ENCODE measurements at places on chromosomes 5 and 9.

GRCh38 chr5:36630201-36631145 lies 24.1 kb downstream of the SLC1A3 start:
- no peak overlapping the region for H3K27ac ChIP-seq
- H3K4me1 ChIP-seq: no peaks in the 10 kb centered on the region
- H3K4me3 ChIP-seq: no peak overlapping the region

GRCh38 chr9:35847792-35848572 lies 19.0 kb downstream of the TMEM8B start:
- peak; percentile 63 for DNase-seq
- H3K36me3 ChIP-seq: no peaks in the 10 kb centered on the region
- H3K27ac ChIP-seq: peak overlapping the region; percentile 70
- H3K4me1 ChIP-seq: peaks cover 53% of the 10 kb centered on the region
- no peaks in the 10 kb centered on the region for H3K27me3 ChIP-seq

DNA sequence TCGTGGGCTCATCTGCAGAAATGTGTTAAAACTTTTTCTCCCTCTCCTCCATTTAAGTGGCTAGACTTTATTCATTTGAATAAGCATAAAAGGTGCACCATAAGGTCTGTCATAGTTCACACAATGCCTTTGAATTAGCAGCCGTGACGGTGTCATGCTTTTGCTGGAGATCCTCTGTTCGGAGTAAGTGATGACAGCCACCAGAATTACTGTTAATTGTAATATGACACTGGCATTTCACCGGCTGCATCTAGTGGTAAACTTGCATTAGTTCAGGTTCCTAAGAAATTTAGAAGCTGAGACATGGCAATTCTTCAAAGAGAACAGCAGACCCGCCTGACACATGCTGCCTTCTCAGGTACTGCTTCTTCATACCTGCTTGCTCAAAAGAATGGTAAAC lies 241.7 kb downstream of the EBF1 start:
- peaks cover 8% of the 10 kb centered on the region for H3K36me3 ChIP-seq
- H3K27me3 ChIP-seq: no peaks in the 10 kb centered on the region
- H3K4me1 ChIP-seq: peaks cover 63% of the 10 kb centered on the region
- H3K27ac ChIP-seq: peak overlapping the region; percentile 47
- DNase-seq: no peak

DNA sequence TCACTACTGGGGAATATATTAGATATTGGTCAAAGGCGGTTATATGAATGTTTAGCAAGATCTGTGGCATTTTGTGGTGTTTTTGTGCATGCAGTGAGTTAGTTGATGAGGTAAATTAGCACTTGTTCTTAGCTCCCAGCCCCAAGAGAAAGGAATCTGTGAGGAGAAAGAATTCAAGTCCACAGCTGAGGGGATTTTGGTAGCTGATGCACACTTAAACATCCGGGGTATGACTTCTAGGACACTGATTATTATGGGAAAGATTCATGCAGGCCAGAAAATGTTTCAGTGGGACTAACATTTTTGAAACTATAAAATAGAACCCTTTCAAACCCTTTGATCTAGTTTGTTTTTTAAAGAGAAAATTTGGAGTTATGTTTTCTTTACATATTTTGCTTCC lies 118.2 kb upstream of the RPS23 start:
- H3K4me1 ChIP-seq: no peaks in the 10 kb centered on the region
- H3K4me3 ChIP-seq: no peak overlapping the region
- H3K36me3 ChIP-seq: no peaks in the 10 kb centered on the region
- DNase-seq: no peak
- no peaks in the 10 kb centered on the region for H3K27me3 ChIP-seq
- no peak overlapping the region for H3K27ac ChIP-seq

- no peaks in the 10 kb centered on the region for H3K36me3 ChIP-seq
- no peak overlapping the region for H3K4me3 ChIP-seq
- DNase-seq: no peak
- no peak overlapping the region for H3K27ac ChIP-seq
These were observed 97.0 kb upstream of the VLDLR start for GRCh38 chr9:2524601-2525000.

- DNase-seq: no peak
- H3K4me1 ChIP-seq: no peaks in the 10 kb centered on the region
- H3K27ac ChIP-seq: no peak overlapping the region
- H3K36me3 ChIP-seq: no peaks in the 10 kb centered on the region
These were observed 93.0 kb upstream of the DAB2 start for GRCh38 chr5:39517800-39518199.

DNA sequence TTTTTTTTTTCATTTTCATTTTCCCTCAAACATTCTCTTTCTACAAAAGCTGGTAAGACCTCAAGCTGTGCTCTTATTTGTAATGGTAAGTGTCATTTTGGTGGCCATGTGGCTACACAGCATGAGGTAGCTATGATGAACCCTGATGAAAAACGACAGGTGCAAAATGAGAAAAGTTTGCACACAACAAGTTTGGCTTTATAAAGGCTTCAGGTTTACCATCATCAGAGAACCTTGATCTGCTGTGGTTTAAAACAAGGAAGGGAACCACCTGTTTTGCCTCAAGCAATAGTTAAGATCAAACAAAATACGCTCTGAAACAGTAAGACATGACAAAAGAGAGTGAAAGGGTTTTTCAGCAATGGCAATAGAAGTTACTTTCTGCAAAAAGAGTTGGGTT lies 1124.6 kb upstream of the ACO1 start:
- no peaks in the 10 kb centered on the region for H3K36me3 ChIP-seq
- no peak for DNase-seq
- H3K27me3 ChIP-seq: no peaks in the 10 kb centered on the region
- no peak overlapping the region for H3K4me3 ChIP-seq

DNA sequence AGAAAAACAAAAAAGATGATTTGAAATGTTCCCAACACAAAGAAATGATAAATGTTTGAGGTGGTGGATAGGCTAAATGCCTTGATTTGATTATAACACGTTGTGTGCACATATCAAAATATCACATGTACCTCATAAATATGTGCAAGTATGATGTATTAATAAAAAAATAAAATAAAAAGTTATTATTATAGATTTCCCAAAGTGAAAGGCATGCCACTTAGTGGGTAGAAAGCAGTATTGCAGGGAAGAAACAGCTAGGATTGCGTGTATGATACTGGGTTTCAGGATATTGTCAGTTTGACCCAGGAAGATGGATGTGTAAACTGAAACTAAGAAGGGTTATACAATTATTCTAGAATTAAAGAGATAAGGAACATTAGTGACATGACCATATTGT lies 3.6 kb upstream of the TMEM38B start:
- H3K4me3 ChIP-seq: no peak overlapping the region
- no peak for DNase-seq
- H3K27ac ChIP-seq: no peak overlapping the region
- no peaks in the 10 kb centered on the region for H3K36me3 ChIP-seq
- H3K4me1 ChIP-seq: peaks cover 15% of the 10 kb centered on the region

DNA sequence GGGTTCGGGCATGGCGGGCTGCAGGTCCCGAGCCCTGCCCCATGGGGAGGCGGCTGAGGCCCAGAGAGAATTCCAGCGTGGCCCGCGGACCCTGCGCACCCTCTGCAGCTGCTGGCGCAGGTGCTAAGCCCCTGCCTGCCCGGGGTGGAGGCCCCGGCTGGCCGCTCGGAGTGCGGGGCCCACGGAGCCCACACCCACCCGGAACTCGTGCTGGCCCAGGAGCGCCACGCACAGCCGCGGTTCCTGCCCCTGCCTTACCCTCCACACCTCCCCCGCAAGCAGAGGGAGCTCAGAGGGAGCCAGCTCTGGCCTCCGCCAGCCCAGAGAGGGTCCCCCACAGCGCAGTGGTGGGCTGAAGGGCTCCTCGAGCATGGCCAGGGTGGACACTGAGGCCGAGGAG lies 75.3 kb downstream of the MRPS30 start:
- no peak overlapping the region for H3K27ac ChIP-seq
- no peaks in the 10 kb centered on the region for H3K4me1 ChIP-seq
- no peak for DNase-seq
- no peaks in the 10 kb centered on the region for H3K36me3 ChIP-seq
- H3K4me3 ChIP-seq: no peak overlapping the region
- H3K27me3 ChIP-seq: no peaks in the 10 kb centered on the region

DNA sequence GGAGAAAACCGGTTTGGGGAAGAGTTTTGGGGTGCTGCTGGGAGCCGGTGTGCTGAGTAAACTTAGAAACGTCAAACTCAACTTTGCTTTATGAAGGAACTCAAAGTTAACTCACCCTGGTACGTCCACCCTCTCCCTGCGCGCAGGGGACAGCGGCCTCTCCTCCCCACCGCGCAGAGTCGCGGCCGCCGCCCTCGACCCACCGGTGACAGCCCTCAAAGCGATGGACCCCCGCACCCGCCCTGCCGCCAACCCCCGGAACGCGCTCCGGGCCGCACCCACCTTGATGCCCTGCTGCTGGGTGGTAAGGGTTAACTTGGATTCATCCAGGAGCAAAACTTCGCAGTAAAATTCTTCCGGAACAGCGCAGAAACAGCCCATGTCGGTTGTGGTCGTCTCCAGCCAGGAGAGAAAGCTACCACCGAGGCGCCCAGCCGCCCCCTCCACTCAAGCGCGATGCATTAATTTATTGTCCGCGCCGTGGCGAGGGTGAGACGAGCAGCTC lies 366 bp downstream of the EPB41L4A start:
- H3K4me3 ChIP-seq: peak overlapping the region; percentile 73
- H3K4me1 ChIP-seq: peaks cover 16% of the 10 kb centered on the region
- no peaks in the 10 kb centered on the region for H3K36me3 ChIP-seq
- DNase-seq: peak; percentile 50
- no peaks in the 10 kb centered on the region for H3K27me3 ChIP-seq
- no peak overlapping the region for H3K27ac ChIP-seq

DNA sequence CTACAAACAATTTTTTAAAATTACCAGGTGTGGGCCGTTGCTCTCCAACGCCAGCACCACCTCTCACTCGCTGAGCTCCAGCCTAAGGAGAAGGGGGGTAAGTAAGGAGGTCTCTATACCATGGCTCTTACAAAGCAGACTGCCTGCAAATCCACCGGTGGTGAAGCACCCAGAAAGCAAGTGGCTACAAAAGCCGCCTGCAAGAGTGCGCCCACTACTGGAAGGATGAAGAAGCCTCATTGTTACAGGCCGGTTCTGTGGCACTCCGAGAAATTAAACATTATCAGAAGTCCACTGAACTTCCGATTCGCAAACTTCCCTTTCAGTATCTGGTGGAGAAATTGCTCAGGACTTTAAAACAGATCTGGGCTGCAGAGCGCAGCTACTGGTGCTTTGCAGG lies 46.0 kb downstream of the CDO1 start:
- no peak overlapping the region for H3K27ac ChIP-seq
- no peak for DNase-seq
- H3K36me3 ChIP-seq: no peaks in the 10 kb centered on the region
- H3K4me1 ChIP-seq: no peaks in the 10 kb centered on the region
- H3K27me3 ChIP-seq: peaks cover 7% of the 10 kb centered on the region

GRCh38 chr5:15806613-15807012 lies 306.6 kb downstream of the FBXL7 start:
- no peak overlapping the region for H3K4me3 ChIP-seq
- H3K4me1 ChIP-seq: no peaks in the 10 kb centered on the region
- H3K36me3 ChIP-seq: no peaks in the 10 kb centered on the region
- DNase-seq: no peak
- no peak overlapping the region for H3K27ac ChIP-seq
- H3K27me3 ChIP-seq: no peaks in the 10 kb centered on the region

DNA sequence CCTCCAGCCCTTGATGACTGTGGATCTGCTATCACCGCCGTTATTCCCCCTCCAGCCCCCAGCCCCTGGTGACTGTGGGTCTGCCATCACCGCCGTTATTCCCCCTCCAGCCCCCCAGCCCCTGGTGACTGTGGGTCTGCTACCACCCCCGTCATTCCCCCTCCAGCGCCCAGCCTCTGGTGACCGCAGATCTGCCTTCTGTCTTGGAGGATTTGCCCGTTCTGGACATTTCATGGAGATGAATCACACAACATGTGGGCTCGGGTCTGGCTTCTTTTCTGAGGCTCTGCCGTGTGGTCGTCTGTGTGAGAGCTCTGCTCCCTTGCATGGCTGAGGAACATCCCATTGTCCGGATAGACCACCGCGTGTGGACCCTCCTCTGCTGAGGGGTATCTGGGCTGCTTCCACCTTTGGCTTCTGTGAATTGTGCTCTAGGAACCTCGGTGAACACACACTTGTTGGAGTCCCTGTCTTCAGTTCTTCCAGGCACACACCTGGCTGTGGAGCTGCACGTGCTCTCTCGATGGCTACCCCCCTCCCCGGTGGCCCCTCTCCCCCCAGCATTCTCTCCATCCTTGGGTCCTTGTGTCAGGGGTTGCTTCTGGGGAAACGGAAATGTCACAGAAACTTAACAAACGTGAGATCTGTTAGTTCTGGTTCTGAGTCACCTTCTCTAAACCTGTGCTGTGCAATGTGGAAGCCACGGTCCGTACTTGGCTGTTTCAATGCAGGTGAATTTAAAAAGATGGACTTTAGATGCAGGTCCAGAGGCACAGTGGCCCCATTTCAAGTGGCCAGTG lies 105.3 kb upstream of the COL5A1 start:
- no peaks in the 10 kb centered on the region for H3K27me3 ChIP-seq
- H3K36me3 ChIP-seq: no peaks in the 10 kb centered on the region
- no peak for DNase-seq
- no peaks in the 10 kb centered on the region for H3K4me1 ChIP-seq
- no peak overlapping the region for H3K27ac ChIP-seq

GRCh38 chr5:175796536-175797499 lies 74.6 kb upstream of the CPLX2 start:
- no peaks in the 10 kb centered on the region for H3K36me3 ChIP-seq
- peaks cover 24% of the 10 kb centered on the region for H3K4me1 ChIP-seq
- H3K27ac ChIP-seq: no peak overlapping the region
- peaks cover 76% of the 10 kb centered on the region for H3K27me3 ChIP-seq

- H3K27ac ChIP-seq: no peak overlapping the region
- H3K4me3 ChIP-seq: peak overlapping the region; percentile 69
- H3K4me1 ChIP-seq: peaks cover 33% of the 10 kb centered on the region
- no peaks in the 10 kb centered on the region for H3K27me3 ChIP-seq
These were observed 1.2 kb downstream of the JMY start for GRCh38 chr5:79236970-79237739.

GRCh38 chr5:132475987-132476875 lies 14.3 kb downstream of the IRF1 start:
- H3K4me1 ChIP-seq: peaks cover 79% of the 10 kb centered on the region
- no peak overlapping the region for H3K4me3 ChIP-seq
- H3K36me3 ChIP-seq: peaks cover 6% of the 10 kb centered on the region
- peak; percentile 43 for DNase-seq

DNA sequence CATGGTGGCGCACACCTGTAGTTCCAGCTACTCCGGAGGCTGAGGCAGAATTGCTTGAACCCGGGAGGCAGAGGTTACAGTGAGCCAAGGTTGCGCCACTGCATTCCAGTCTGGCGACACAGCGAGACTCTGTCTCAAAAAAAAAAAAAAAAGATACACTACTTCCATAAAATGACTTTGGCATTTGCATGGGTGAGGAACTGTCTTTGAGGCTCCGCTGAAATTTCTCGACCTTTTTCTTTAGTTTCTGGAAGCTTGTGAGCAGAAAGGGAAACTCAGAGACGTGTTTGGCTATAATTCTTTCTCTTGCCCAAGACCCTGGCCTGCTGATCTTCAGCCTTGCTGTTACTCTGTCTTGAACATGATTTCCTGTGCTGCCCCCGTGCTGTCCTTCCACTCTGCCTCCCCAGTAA lies 37.3 kb downstream of the SPIN1 start:
- no peaks in the 10 kb centered on the region for H3K36me3 ChIP-seq
- H3K27me3 ChIP-seq: no peaks in the 10 kb centered on the region
- no peak overlapping the region for H3K4me3 ChIP-seq
- no peaks in the 10 kb centered on the region for H3K4me1 ChIP-seq
- H3K27ac ChIP-seq: no peak overlapping the region
- no peak for DNase-seq

GRCh38 chr5:5314626-5315025 lies 107.9 kb upstream of the ICE1 start:
- DNase-seq: no peak
- no peak overlapping the region for H3K4me3 ChIP-seq
- H3K36me3 ChIP-seq: no peaks in the 10 kb centered on the region

Measured in B cell (primary cell).